ENCODE measurements at places on chromosomes 13 and 19.

- no peak for DNase-seq
These were observed 203.0 kb downstream of the KLF5 start for GRCh38 chr13:73261739-73262216.

- DNase-seq = no peak
These were observed 152.7 kb downstream of the MIPEP start for GRCh38 chr13:23736541-23736940.

DNA sequence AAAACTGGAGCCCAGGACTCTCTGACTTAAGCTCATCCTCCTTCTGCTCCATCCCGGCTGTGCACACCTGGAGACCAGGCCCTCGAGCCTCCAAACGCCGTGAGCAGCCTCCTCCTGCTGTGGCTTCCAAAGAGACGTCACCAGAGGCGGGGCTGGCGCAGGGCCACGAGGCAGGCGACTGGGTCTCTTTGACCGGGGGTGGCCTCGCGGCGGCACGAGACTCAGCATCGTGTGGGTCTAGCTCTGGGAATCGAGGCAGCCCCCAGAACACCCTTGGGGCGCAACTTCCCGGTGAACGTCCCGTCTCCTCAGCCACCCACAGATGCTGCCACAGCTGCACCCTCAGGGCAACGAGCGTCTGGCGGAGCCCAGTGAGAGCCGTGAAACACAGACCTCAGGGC, 22.8 kb downstream of the RASA3 start:
- DNase-seq = no peak

- no peak for DNase-seq
These were observed 14.8 kb downstream of the FPR3 start for GRCh38 chr19:51809787-51810186.

DNA sequence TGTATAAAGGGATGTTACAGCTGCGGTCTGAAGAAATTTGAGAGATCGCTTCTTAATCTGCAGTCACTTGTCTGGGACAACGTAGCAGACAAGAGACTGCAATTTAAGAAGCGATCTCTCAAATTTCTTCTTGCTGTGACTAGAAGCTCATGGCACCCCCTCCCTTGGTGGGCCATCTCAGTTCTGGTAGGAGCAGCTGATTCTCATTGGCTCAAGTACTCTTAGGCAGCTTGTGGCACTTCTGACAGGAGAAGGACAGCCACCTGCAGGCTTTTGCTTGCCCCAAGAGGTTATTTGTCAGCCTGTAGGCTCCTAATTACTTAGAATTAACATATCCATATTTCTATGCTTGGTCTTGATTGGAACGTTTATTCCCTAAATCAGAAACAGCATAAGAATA, 503.0 kb downstream of the DCT start:
- DNase-seq = no peak
